ENCODE measurements at places on chromosomes 1 and 21.

DNA sequence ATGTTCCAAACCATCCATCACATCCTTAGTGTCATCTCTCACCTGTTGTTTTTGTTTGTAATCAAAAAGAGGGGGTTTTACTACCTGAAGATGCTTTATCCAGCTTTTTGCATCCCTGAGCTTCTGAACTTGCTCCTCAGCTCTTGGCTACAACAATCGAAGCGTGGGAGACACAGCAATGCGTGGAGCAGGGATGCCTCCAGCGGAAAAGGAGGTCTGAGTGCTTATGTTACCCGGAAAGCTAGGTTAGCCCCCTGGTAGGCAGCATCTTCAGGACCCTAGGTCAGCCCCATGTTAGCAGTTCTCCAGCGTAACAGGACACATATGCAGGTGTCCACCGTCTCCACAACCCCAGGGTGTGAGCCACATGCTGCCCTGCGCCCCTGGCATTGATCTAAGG lies 141.5 kb downstream of the RRAGC start:
- no peak for DNase-seq

DNA sequence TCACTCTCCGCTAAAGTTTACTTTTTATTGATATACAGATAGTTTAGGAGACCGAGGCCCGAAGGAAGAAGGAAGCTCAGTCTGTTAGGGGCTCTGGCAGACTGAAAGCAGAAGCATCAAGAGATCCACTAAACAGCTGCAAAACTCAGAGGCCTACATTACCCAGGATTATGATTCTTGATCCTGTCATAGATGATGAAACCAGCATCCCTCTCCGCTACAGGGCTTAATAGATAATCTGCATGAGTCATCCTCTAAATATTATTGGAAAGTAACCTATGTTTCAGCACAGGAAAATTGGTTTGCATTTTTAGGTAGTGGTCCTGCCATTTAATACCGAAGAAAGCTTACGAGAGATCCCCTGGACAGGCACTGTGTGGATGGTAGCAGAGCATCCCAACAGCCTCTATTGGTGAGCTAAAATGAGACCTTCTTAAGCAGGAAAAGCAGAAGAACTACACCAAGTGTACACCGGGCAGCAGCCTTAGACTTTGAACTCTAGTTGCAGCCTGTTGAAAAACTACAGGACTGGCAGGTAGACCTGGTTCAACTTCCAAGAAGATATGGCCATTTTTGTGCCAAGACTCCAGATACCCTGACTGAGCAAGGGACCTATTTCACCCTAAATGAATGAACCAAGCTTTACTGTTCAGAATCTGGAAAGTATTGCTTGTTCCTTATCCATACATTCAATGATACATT lies 6.8 kb downstream of the CASQ2 start:
- DNase-seq = no peak

- DNase-seq = no peak
These were observed 120.1 kb upstream of the CAMK1G start for GRCh38 chr1:209463441-209463840.

- no peak for DNase-seq
These were observed 207.2 kb upstream of the C1orf87 start for GRCh38 chr1:60280819-60281218.

DNA sequence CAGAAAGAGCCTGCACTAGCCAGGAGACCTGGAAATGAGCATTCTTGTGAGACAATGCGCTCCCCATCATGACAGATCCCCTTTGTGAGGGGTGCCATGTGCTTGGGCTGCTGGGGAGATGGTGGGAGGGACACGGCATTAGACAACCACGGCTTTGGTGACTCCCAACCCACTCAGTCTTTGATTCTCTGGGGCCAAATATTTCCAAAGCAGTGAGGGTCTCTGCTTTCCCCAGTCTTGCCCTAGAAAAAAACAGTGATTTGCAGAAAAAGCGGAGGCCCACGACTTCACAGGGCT lies 10.2 kb downstream of the SLC45A3 start:
- no peak for DNase-seq

- no peak for DNase-seq
These were observed 26.6 kb downstream of the ABCG1 start for GRCh38 chr21:42245331-42246193.

DNA sequence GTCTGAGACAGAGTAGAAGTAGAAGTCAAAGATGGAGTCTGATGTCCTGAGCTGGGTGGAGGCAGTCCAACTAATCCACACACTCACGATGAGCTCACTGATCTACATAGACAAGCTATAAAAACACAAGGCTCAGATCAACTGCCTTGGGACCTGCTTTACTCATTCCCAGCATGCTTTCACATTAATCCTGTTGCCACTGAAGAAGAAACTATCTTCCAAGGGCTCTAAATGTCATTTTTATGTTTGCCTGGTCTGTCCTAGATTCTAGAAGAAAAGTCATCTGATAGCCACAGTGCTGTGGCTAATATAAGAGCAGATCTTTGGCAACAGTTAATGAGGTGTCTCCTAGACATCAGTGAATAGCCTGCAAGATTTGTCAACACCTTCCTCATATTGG lies 522.7 kb downstream of the NUF2 start:
- DNase-seq = no peak

DNA sequence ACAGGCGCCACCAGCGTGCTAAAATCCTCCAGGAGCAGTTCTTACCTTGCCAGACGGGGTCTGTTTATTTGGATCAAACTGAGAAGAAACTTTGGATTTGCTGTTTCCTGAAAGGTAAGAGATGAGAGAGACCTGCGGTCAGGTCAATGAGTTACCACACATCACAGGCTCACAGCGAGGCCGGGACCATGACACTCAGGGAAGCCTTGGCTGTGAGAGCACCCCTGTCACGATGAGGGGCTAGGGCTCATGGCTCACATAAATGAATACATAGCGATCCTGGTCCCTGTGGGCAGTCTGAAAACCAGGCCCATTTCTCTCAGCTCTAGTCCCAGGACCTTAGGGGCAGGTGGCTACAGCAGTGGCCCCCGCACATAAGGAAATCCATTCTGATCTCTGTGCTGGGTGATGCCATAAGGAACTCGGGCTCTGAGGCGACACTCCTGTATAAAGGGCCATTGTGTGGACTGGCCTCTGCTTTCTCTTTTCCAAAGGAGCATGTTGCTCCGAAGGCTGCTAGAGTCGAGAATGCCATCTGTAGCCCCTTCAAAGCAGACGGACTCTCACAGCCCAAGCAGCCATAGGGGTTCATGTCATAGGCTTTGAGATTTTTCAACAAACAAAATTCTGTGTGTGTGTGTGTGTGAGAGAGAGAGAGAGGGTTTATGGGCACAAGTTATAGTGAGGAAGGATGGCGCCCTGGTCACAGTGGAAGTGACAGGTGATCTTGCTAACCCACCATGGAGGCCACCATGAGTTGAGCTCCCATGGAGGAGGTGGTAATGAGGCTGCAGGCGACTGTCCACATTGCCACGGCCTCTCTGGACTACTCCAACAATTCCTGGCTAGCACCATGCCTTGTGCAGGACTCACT lies 9.0 kb upstream of the SRM start:
- no peak for DNase-seq

DNA sequence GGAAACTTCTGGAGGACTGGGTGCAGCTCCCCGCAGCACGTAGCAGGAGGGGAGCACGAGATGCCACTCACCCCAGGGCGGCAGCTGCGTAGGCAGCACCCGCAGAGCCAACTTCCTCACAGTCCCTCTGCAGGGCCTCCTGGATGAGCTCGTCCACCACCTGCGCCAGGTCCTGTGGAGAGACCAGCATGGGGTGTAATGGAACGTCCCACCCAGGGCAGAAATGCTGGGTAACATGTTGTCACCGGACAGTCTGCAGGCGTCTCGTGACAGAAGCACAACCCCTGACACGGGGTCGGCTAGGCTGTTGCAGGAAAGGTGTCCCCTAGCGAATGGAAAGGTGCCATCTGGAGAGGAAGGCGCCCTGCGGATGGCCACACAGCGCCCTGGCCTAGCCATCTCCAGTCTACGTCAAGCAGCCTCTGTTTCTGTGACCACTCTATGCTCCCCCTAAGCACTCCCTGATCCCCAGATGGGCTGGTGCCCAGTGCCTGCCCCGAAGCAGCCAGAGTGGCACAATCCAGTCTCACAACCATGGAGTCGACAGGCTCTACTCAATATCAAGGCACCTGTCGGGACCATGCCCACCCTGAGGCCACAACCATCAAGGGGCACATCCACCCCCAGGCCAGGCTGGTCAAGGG lies 21.2 kb downstream of the MCM3AP start:
- no peak for DNase-seq

DNA sequence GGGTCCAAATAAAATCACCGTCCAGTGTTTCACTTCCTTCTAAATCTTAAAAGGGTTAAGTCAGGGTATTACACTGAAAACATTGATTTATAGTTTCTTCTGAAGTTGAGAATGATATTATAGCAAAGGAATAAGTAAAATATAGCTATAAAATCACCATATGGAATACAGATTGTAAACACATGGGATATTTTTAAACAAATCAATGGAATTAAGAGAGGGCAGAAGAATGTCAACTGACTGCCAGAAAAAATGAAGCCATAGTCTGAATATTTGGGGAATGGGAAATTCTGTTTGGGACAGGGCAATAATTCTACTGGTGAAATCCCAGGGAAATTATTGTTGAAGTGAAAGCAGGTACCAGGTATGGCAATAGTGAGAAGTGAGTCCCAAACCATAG lies 664.6 kb downstream of the NCAM2 start:
- DNase-seq = no peak

DNA sequence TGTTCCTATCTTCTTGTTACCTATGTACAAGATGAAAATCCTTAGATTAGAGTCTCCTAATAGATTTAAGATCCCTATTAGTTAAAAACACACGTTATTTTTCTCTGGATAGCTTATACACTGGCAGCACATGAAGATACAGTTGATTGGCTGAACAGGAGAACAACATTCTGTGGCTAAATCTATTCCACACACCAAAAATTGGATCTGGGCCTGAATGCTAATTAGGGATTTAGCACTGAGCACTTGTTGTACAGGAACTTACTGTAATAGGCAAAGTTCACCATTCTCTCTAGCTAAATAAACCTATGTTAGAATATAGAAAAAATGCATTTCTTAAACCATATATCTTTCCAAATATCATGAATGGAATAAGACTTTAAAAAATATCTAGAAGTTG lies 117.1 kb upstream of the PTGFR start:
- no peak for DNase-seq

- no peak for DNase-seq
These were observed 419.3 kb downstream of the KCTD3 start for GRCh38 chr1:215986401-215986800.

DNA sequence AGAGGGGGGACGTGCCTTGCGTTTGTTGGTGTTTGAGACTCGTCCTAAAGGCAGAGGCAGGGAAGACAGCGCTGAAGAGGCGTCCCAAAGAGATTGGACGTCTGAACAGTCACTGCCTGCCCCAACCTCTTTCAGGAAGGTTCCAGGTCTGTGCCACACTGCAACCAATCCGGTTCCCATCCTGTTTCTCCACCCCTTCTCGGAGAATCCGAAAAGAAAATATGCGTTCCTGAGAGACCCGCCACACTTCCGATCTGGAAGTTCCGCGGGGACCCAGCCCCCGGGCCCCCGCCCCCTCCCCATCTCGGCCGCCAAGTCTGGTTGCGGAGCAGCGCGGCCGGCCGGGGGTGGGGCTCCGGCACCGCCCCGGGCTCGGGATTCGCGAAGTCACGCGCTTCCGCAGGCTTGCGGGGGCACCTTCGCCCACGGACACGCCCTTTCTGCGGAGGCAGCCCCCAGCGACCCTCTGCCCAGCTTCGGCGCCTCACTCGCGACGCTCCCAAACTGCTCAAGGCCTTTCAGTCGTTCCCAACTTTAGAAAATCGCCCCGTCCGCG lies 124.5 kb upstream of the DPYD start:
- DNase-seq = no peak

GRCh38 chr1:116273042-116273783 lies 99.8 kb upstream of the ATP1A1 start:
- no peak for DNase-seq

DNA sequence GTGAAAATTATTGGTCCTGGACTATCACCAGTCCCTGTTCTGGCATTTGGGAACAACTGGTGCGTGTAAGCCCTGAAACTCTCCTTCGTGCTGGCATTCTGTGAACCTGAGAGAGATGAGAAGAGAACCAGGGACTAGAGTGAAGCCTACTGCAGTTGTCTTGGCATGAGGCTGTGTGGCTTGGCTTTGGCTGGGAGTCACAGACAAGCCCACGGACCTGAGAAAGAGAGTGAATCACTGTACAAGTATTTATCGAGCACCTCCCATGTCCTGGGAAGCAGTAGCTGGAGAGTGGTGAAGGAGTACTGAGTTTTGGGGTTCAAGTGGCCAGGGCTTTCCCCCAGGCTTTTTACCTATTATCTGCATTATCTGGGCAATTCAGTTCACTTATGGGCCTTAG lies 63.3 kb downstream of the FGGY start:
- no peak for DNase-seq

DNA sequence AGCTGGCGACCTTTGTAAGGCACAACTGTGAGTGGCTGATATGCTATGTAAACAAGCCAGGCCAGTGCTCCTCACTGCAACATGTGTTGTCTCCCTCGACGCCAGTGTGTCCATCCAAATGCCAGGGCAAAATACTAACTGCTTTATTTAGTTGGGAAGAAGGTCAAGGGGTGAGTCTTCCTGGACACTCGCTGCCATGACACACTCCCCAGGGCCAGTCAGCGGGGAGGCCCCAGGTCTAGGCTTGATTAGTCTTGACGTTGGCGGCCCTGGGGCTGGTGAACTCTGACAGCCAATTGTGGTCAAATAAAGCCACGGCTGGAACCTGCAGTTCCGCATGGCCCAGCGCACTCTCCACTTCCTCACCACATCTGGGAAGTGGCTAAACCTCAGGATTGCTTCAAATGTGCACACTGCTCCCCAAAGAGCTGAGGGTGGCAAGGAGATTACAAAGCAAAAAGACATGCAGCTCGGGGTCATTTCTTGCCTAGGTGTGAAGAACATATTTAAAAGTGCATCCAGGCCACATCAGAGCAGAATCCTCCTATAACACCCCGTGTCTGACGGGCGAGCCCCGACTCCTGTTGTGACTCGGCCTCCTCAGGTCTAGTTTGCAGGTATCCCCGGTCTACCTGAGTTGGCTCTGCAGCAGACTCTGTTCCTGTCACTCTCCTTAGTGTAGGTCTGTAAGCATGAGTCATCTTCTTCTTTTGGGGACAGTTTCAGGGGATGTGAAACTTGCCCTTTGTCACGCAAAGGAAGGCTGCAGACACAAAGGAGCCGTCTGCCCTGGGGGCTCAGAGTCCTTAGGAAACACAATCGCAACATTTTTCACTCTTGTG lies 183.5 kb downstream of the RUNX1 start:
- no peak for DNase-seq

- DNase-seq = no peak
These were observed 30.4 kb upstream of the HHAT start for GRCh38 chr1:210298296-210298695.

GRCh38 chr1:71738256-71738655 lies 544.1 kb downstream of the NEGR1 start:
- no peak for DNase-seq

Data from right kidney (tissue), 9 donors.